ENCODE measurements at places on chromosomes 13 and 19. TPM values are rescaled to one million over a fixed set of nuclear protein-coding genes. Genes with fewer than 3 reads are reported as not detected.

GRCh38 chr19:12834566-12834943 lies at the start of gene RTBDN:
Gene RTBDN, minus strand, starts transcription at chr19:12834579. Its CDS starts 4,600 bp downstream, at chr19:12829979.
- DNase-seq, result no peak
- no peaks in the 10 kb centered on the region for H3K4me1 ChIP-seq
- H3K27me3 ChIP-seq, result peaks cover 61% of the 10 kb centered on the region
- H3K27ac ChIP-seq, result no peak within 1 kb of the TSS
- no peak within 1 kb of the TSS for H3K4me3 ChIP-seq
- no peaks in the 10 kb centered on the region for H3K36me3 ChIP-seq

GRCh38 chr19:51427201-51427600 lies 9.8 kb upstream of the SIGLEC10 start:
- H3K36me3 ChIP-seq, result no peaks in the 10 kb centered on the region
- DNase-seq, result no peak
- H3K4me3 ChIP-seq, result no peak overlapping the region
- H3K27ac ChIP-seq, result no peak overlapping the region
- no peaks in the 10 kb centered on the region for H3K27me3 ChIP-seq

IGFL2 gene
- 9.8 TPM for total RNA-seq

GRCh38 chr19:5987077-5987818 lies 9.3 kb upstream of the RANBP3 start:
- no peak overlapping the region for H3K4me3 ChIP-seq
- H3K36me3 ChIP-seq, result no peaks in the 10 kb centered on the region
- peaks cover 15% of the 10 kb centered on the region for H3K4me1 ChIP-seq
- H3K27ac ChIP-seq, result no peak overlapping the region
- DNase-seq, result peak; percentile 47

- H3K27ac ChIP-seq, result no peak overlapping the region
- H3K4me3 ChIP-seq, result no peak overlapping the region
- peak; percentile 64 for DNase-seq
- no peaks in the 10 kb centered on the region for H3K27me3 ChIP-seq
- H3K36me3 ChIP-seq, result no peaks in the 10 kb centered on the region
These were observed 74.2 kb upstream of the CSNK1A1L start for GRCh38 chr13:37179645-37180044.

DNA sequence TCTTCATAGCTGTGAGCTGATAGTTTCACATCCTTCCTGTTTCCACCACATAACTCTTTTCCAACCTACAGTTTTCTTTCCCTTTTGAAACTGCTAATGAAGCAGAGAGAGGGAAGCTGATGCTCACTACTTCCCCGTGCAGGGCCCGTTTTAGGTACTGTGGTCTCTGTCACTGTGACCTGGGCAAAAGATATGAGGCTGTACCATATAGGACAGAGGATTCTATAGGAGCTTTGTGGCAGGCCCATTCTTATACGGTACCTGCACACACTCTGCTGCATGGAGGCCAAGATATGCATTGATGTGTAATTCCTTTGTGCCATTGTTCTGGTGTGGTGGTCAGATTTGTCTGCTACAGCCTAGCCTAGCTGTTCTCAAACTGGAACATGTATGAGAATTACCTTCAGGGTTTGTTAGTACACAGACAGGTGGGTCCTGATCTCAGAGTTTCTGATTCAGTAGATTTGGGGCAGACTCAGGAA lies 577.3 kb downstream of the LMO7 start:
- H3K4me3 ChIP-seq, result no peak overlapping the region
- no peaks in the 10 kb centered on the region for H3K4me1 ChIP-seq
- no peak overlapping the region for H3K27ac ChIP-seq
- no peaks in the 10 kb centered on the region for H3K36me3 ChIP-seq
- DNase-seq, result no peak
- H3K27me3 ChIP-seq, result no peaks in the 10 kb centered on the region

DNA sequence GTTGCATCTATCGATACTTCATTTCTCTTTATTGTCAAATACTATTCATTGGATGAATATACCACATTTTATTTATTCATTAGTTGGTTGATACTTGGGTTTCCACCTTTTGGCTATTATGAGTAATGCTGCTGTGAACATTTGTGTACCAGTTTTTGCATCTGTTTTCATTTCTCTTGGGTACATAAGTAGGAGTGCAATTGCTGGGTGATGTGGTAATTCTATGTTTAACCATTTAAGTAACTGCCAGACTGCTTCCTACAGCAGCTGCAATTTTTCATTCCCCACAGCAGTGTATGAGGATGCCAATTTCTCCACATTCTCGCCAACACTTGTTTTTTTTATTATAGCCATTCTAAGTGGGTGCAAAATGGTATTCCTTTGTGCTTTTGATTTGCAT lies 2.6 kb downstream of the KCNJ14 start:
- no peaks in the 10 kb centered on the region for H3K4me1 ChIP-seq
- H3K27ac ChIP-seq, result no peak overlapping the region
- H3K27me3 ChIP-seq, result no peaks in the 10 kb centered on the region
- no peak overlapping the region for H3K4me3 ChIP-seq
- peaks cover 20% of the 10 kb centered on the region for H3K36me3 ChIP-seq

PROZ gene
- total RNA-seq, result not detected

NEK5 gene
- total RNA-seq, result 0.50 TPM

DNA sequence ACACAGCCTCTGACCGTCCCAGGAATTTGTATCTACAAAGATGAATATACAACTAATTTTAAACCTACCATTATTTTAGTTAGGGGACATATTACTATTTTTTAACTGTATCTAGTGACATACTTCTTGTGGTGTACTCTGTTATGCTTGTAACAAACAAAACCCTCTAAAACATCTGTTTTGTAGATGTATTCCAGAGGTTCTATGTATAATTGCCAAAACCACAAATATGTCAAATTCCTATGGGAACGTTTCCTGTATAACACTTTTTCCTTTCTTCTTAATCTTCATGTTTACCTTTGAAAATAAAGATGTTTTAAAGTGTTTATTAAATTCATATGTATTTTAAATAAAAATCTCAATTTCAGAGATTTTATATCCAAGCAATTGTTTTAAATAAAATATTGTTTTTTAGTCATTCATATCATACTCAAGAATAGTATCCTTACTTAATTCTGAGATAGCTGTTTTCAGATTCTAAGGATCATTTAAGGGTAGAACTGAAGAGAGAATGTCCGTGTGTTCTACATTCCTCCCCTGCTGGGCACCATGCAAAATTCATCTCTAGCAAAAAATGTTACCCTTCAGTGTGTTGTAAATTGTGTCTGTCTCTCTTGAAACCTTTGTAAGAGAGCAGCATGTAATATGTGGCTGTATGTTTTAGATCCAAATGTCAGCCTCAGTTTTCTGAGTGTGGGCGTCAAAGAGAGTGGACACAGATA lies 1327.7 kb downstream of the EFNB2 start:
- no peak overlapping the region for H3K27ac ChIP-seq
- DNase-seq, result peak; percentile 18
- H3K4me3 ChIP-seq, result no peak overlapping the region
- H3K27me3 ChIP-seq, result no peaks in the 10 kb centered on the region

CYP4F11 gene
- not detected for total RNA-seq

RGS9BP gene
- 0.19 TPM for total RNA-seq

- H3K36me3 ChIP-seq, result no peaks in the 10 kb centered on the region
- no peak overlapping the region for H3K4me3 ChIP-seq
- no peaks in the 10 kb centered on the region for H3K27me3 ChIP-seq
- peaks cover 5% of the 10 kb centered on the region for H3K4me1 ChIP-seq
- no peak for DNase-seq
- H3K27ac ChIP-seq, result no peak overlapping the region
These were observed 33.8 kb downstream of the F2RL3 start for GRCh38 chr19:16922592-16922934.

- no peaks in the 10 kb centered on the region for H3K27me3 ChIP-seq
- no peaks in the 10 kb centered on the region for H3K36me3 ChIP-seq
- H3K4me3 ChIP-seq, result no peak overlapping the region
- DNase-seq, result no peak
These were observed 3.6 kb downstream of the ADGRE1 start for GRCh38 chr19:6890938-6891337.

DNA sequence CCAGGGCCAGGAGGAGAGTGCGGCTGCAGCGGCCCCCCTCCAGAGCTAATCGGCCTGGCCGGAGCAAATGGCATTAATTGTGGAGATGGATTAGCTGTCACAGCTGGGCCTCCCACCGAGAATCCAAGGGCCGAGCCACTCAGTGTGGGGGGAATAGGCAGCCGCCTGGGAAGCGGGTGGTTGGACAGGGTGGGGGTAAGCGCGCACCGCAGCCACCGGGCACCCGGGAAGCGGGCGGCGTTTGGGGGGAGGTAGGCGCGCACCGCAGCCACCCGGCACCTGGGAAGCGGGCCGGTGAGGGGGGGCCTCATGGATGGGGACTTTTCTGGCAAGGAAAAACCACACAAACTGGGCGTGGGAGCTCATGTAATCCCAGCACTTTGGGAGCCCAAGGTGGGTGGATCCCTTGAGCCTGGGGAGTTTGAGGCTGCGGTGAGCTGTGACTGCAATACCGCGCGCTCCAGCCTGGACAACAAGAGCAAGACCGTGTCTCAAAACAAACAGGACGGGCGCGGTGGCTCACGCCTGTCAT lies 9.7 kb downstream of the R3HDM4 start:
- H3K36me3 ChIP-seq, result peaks cover 3% of the 10 kb centered on the region
- DNase-seq, result peak; percentile 66
- no peak overlapping the region for H3K4me3 ChIP-seq
- no peaks in the 10 kb centered on the region for H3K27me3 ChIP-seq
- H3K4me1 ChIP-seq, result peaks cover 5% of the 10 kb centered on the region

IRF3 gene
- 63.0 TPM for total RNA-seq

DNA sequence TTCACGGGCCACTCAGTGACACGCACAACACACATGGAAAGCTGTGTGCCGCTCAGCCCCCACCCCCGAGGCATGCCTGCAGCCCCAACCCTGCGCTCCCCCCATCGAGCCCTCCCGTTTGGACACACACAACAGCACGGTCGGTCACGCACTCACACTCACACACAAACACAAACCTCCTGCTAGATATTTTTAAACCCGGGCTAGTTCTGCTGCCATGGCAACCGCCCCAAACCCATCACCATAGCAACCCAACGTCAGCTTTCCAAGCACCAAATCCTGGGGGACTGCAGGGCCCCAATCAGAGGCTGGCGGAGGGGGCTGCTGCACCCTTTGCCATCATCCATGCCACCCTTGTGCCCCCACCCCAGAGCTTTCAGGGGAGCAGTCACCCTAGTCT lies 2.5 kb upstream of the NOVA2 start:
- peaks cover 12% of the 10 kb centered on the region for H3K27me3 ChIP-seq
- peaks cover 10% of the 10 kb centered on the region for H3K4me1 ChIP-seq
- no peak for DNase-seq
- no peak overlapping the region for H3K27ac ChIP-seq

DNA sequence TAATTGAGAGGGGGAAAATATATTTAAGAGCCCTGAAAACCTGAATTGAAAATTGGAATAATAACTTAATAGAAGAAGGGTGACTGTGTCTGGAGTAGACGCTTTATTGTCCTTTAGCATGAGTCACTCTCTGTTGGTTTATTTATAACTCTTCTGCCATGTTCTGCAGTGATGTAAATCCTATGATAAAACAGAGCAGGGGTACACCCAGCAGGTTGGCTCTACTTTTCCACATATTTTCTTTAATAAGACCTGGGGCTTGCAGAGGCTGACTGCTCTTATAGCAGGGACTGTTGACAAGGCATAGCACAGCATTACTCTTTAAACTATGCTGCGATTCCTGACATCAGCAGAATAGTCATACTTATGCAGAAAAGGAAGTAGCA lies 389.9 kb upstream of the PCDH9 start:
- H3K27me3 ChIP-seq, result no peaks in the 10 kb centered on the region
- H3K4me1 ChIP-seq, result peaks cover 17% of the 10 kb centered on the region
- H3K4me3 ChIP-seq, result peak overlapping the region; percentile 18
- no peaks in the 10 kb centered on the region for H3K36me3 ChIP-seq
- H3K27ac ChIP-seq, result peak overlapping the region; percentile 85

GRCh38 chr13:96963786-96964475 lies 30.3 kb downstream of the OXGR1 start:
- no peak overlapping the region for H3K27ac ChIP-seq
- no peaks in the 10 kb centered on the region for H3K27me3 ChIP-seq
- DNase-seq, result no peak
- H3K4me1 ChIP-seq, result no peaks in the 10 kb centered on the region
- no peak overlapping the region for H3K4me3 ChIP-seq

ZNF808 gene
- total RNA-seq, result 18.0 TPM

GRCh38 chr13:48633700-48634099 lies 20.0 kb upstream of the CYSLTR2 start:
- no peaks in the 10 kb centered on the region for H3K27me3 ChIP-seq
- no peak overlapping the region for H3K27ac ChIP-seq
- no peak for DNase-seq
- H3K4me1 ChIP-seq, result no peaks in the 10 kb centered on the region
- no peak overlapping the region for H3K4me3 ChIP-seq
- H3K36me3 ChIP-seq, result no peaks in the 10 kb centered on the region

- no peak for DNase-seq
- no peak overlapping the region for H3K4me3 ChIP-seq
- H3K4me1 ChIP-seq, result no peaks in the 10 kb centered on the region
These were observed 766.4 kb upstream of the KLHL1 start for GRCh38 chr13:70874636-70875035.

DAND5 gene
- 0.14 TPM for total RNA-seq

- no peaks in the 10 kb centered on the region for H3K27me3 ChIP-seq
- H3K4me1 ChIP-seq, result no peaks in the 10 kb centered on the region
- H3K36me3 ChIP-seq, result no peaks in the 10 kb centered on the region
- H3K4me3 ChIP-seq, result no peak overlapping the region
These were observed 213.7 kb downstream of the ZIC5 start for GRCh38 chr13:99757756-99758459.

SLC1A5 gene
- total RNA-seq, result 233 TPM

- peak overlapping the region; percentile 96 for H3K27ac ChIP-seq
- H3K27me3 ChIP-seq, result no peaks in the 10 kb centered on the region
- H3K36me3 ChIP-seq, result no peaks in the 10 kb centered on the region
- peak; percentile 98 for DNase-seq
- H3K4me1 ChIP-seq, result peaks cover 34% of the 10 kb centered on the region
These were observed 134.4 kb upstream of the TSC22D1 start for GRCh38 chr13:44710576-44710975.

CABP5 gene
- total RNA-seq, result not detected

GRCh38 chr19:19655051-19655594 lies 8.4 kb downstream of the ATP13A1 start:
- no peak for DNase-seq
- no peak overlapping the region for H3K27ac ChIP-seq
- H3K4me1 ChIP-seq, result no peaks in the 10 kb centered on the region
- no peaks in the 10 kb centered on the region for H3K27me3 ChIP-seq

- H3K36me3 ChIP-seq, result no peaks in the 10 kb centered on the region
- no peak overlapping the region for H3K4me3 ChIP-seq
- H3K4me1 ChIP-seq, result peaks cover 14% of the 10 kb centered on the region
These were observed 60.8 kb upstream of the MYCBP2 start for GRCh38 chr13:77387607-77388200.

Measured in astrocyte (in vitro differentiated cells and primary cell).